ENCODE measurements at places on chromosomes 12 and 14.
A peak's percentile ranks its signal among the peaks of the same experiment; 100 is the strongest.

DNA sequence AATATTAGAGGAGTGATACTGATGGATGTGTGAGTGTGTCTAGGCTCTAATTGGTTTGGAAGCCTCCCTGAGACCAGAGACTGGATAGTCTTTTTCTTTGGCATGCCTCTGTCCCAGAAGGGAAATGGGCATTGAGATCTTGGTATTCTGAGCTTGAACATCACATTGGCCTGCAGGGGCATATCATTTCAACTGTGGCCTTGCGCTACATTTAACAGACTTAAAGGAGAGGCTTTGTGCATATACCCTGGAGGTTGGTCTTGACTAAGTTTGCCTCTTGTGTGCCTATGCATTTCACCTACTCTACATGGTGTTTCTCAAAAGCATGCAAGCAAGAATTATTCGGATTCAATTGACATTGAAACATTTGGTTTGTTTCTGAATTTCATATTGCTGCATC, 185.4 kb downstream of the TMTC2 start:
- DNase-seq: no peak

- peak; percentile 47 for DNase-seq
Measured at GRCh38 chr12:18139989-18140596, 50.1 kb upstream of the RERGL start.

GRCh38 chr12:6827437-6827911, 733 bp upstream of the P3H3 start:
- peak; percentile 58 for DNase-seq

- DNase-seq: no peak
Measured at GRCh38 chr12:76109879-76110278, 25.4 kb upstream of the NAP1L1 start.

DNA sequence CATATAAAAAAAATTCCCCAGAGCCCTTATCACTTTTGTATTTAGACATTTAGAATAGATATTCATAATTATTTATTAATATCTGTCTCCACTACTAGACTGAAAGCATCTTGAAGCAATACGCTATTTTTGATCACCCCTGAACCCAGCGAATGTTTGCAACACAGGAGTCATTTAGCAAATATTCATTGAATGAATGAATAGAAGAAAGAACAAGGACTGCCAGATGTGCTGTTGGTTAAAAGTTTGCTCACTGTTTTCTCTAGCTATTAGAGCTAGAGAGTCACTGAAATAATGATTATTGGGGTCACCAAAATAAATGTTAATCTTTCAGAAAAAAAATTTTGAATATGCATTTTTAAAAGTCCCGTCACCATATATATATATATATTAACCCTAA, 174.3 kb downstream of the ACSS3 start:
- no peak for DNase-seq
